Fibroblast of skin of left quadriceps (primary cell): ENCODE measurements at places on chromosomes 2 and 18.

DNA sequence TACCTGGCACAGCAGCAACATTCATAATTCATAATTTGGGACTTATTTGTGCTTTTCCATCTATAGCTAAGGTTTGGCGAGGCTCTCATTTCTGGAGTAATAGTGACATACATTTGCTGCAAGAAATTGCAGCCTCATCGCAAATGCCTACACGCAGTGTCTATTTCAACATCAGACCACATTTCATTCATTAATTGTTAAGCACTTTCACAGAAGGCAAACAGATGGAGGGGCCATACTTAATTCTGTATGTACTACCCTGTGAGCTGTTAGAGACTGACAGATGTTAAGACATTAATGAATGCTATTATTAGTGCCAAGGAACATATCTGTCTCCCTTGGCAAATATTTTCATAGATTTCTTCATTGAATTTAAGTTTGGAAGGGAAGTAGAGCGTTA, 125.7 kb downstream of the UXS1 start:
- DNase-seq: peak; percentile 44

- DNase-seq: peak; percentile 92
These were observed 185.7 kb downstream of the MTCL1 start for GRCh38 chr18:8890957-8891464.

- no peak for DNase-seq
These were observed 3.5 kb upstream of the SMCHD1 start for GRCh38 chr18:2651981-2652380.

- DNase-seq: no peak
These were observed 60.3 kb upstream of the HPCAL1 start for GRCh38 chr2:10242451-10242850.

DNA sequence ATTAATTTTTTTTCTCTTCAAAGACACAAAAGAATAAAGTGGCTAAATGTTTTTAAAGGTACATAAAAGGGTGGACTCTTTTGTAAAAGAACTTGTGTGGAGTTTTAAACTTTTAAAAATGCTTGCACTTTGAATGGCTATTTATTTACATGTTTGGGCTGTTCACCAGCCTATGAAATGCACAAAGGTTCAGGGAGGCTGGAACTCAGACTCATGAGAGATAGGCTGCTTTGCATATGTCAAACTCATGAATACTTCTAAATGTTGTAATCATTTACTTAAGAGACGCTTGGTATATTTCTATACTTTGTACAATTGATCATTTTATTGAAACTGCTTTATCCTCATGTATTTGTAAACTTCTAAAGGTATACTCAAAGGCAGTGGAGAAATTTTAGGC, 79.9 kb downstream of the ZEB2 start:
- no peak for DNase-seq

GRCh38 chr2:55860832-55861231, 62.8 kb downstream of the EFEMP1 start:
- DNase-seq: no peak

DNA sequence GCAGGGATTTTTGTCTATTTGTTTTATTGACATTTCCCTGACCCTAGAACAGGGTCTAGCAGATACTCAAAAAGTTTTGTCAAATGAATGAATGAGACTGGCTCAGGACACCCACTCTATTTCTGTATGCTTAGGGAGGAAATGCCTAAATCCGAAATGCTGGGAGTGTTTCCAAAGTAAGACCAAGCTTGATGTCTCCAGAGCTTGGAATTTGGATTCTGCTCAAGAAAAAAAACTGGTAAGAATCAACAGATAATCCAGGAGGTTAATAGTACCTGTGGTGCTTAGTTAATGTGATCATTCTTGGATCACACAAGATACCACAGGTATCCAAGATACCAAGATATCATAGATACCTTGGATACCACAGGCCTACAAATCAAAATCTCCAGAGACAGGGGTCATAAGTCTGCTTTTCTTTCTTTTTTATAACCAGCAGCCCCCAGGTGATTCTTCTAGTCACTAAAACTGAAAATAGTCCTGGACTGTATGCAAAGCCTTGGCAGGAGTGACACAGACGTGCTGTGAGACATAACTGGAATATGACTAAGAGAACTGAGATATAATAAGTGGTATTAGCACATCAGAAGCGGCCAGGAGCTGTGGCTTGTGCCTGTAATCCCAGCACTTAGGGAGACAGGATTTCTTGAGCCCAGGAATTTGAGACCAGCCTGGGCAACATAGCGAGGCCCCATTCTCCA, 39.9 kb upstream of the SP3 start:
- no peak for DNase-seq

GRCh38 chr2:189350540-189351209, 90.6 kb upstream of the WDR75 start:
- peak; percentile 86 for DNase-seq

GRCh38 chr18:55245211-55245614, 286.0 kb upstream of the CCDC68 start:
- DNase-seq: no peak

DNA sequence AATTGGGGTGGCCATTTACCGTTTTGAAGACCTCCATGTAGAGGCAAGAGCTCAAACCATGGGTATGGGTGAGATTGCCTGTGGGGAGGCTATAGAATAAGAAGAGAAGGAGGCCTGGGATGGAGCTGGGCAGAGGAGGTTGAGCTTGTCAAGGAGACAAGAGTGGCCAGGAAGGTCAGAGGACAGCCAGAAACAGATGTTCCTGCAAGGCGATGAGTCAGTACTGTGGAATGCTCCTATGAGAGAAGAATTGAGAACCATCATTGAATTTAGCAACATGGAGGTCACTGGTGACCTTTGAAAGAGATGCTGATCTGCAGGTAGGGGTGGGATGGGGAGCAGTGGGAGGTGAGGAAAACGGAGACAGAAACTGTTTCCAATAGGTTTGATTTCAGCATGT, 3.5 kb downstream of the ACSL3 start:
- no peak for DNase-seq

DNA sequence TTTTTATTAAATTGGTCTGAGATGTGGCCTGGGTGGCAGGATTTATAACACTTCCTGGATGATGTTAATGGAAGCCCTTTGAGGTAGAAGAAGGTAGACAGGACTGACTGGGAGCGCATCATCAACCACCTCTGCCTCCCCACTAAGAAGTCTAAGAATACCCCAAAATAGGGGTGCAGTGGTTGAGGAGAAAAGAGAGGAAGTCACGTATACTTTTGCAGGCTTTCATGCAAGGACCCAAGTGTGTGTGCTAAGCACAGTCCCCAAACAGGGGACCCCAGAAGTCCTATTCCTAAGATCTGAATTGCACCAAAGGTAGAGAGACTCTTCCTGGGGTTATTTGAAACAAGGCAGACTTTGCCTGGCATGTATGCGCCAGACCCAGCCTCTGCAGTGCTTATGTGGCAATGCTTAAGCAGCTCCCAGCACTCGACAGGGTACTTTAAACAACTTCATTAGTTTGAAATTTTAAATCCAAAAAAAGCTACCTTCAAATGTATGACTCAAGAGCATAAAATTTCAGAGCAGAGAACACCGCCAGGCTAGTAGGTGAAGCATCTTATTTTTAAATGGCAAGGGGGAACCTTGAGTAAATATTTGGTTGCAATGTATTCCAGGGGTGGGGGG, 35.3 kb downstream of the BCL2 start:
- no peak for DNase-seq

DNA sequence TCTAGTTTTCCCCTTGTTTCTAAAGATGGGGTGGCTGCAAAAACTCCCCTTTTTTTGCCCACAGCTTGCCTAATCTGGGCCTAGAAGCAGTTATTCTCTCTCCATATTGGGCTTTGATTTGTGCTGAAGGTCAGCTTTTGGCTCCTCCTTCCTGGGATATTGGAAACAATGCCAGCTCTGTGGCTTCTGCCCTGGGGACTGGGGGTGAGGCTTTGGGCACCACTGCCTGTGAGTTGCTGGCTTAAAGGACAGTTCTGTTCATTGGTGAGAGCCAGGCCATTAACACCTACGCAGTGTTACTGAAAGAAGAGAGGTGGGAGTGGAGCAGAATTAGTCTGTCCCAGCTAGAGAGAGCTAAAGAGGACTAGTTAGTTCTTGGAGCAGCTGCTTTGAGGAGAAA, 4.3 kb downstream of the UBXN2A start:
- no peak for DNase-seq

DNA sequence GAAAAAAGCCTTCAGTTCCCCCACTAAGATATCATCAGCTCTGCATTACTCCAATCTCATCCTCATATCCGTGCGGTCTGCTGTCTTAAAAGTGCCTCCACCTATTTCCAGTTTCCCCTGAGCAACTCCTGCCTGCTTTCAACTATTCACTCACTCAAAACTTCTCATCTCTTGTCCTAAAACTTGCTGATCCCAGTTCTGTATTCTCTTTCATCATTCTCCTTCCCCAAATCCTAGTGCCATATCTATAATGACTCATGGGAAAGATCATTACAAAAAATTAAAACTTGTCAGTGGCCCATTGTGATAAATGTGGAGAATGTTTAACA, 20.0 kb downstream of the ACVR1 start:
- no peak for DNase-seq

DNA sequence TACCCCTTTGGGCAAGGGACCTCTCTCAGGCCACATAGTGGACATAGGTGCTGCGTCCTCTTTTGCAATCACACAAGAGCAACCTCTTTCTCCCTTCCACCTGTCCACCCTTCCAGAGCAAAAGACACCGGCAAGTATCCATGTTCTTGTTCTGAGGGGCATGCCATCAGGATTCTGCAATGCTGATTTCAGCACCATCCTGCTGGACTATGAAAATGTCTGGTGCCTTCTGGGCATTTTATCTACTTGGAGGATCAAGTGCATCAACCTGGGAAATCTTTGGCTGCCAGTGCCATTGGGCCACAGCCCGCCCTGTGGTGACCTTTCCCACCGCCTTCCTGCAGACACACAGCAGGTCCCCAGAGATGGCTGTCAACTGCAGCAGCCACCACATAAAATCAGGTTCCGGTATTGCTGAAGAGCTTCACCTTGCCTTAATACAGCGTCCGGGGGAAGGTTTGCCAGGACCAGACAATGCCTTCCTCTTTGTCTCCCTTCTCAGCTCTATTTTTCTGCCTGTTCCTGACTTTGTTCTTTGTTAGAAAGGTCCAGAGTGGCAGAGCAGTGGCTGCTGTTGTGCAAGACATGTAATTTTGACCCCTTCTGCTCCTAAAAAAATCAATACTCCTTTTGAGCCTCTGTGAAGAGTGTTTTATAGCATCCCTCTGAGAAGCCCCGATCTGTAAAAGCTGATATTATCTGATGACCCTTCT, 18.5 kb upstream of the BOD1L2 start:
- DNase-seq: no peak

DNA sequence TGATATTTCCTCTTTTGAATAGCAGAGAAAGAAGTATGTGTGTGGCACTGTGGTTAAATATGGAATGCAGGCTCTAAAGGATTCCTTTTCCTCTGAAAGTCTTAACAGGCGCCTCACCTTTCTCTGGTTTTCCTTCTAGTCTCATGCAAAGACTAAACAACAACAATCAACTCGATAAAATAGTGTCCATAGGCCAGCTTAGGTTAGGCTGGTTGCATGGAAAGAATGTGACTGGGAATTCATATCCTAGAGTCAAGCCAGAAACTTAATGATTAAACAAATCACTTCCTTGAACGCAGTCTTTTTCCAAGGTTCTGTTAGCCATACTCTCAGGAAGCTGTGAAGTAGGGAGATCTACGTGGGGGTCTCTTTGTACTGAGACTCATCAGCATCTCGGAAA, 800.8 kb upstream of the ID2 start:
- no peak for DNase-seq

DNA sequence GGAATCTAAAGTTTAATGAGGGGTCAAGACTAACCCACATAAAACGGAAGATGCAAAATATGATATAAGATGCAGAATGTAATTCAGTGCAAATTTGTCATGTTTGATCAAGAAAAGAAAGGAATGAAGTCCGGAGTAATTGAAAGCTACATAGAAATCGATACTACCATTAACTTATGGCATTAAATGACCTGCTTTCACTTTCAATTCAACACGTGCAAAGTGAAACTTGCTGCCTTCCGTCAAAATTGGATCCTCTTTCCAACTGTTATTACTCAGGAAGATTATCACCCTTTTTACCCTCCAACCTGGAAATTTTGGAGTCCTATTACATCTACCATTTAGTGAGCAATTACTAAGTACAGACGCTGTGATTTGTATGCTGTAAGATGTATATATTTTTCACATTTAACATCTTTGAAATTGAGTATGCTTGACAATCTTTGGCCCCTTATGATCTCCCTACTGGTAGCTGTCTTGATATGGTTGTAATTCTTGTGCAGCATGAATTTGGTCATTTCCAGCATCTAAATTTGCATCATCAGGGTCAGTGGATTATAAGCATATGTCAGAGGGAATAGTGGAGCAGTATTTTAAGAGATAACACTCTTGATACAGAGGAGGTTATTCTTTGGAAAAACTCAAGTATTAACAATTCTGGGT, 18.6 kb downstream of the UNC80 start:
- DNase-seq: no peak

DNA sequence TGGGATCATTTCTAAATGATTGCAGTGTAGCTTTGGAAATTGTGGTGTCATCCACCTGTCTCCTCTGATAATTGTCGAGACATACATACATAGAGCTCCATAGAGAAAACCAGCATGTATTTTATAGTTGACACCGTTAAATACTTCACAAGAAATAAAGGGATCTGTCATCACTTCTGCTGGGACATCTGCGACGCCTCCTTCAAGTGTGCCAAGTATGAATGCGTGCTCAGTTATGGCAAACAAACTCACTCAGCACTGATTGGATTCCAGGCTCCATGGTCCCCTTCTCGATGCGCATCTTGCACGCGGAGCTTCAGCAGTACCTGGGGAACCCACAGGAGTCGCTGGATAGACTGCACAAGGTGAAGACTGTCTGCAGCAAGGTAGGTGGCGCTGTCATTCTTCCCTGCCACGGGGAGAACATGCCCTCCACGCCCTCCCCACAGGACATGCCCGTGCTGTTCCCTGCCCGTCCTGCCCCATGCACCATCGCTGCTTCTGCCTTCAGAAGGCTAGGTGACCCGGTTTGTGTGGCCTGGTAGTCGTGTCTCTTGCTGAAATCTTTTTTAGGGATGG, 64.1 kb downstream of the TRAPPC12 start:
- DNase-seq: no peak

- peak; percentile 88 for DNase-seq
These were observed 909 bp downstream of the TMEM87B start for GRCh38 chr2:112055730-112056625.

- DNase-seq: no peak
These were observed 10.8 kb upstream of the NAB1 start for GRCh38 chr2:190637903-190638618.

GRCh38 chr2:237500681-237501424, 13.8 kb downstream of the MLPH start:
- DNase-seq: peak; percentile 95

- no peak for DNase-seq
These were observed 519.4 kb downstream of the TDRD15 start for GRCh38 chr2:21643180-21643579.

DNA sequence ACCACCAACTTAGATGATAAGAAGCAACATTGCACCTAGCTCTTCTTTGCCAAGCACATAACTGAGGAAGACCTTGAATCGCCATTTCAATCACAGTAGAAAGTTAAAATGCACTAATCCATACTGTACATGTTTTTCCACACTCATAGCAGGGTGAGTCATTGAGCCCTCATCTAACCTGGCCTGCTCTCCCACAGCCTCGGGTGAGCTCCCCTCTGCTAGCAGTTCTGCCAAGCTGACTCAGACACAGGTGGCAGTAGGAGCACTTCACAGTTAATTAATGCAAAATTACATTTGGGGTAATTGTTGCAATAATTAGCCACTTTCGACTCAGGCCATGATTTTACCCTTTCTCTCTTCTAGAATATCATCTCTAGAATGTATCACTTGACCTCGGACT, 1632.8 kb upstream of the CELF4 start:
- DNase-seq: no peak

- no peak for DNase-seq
These were observed at the start of gene MGAT5 for GRCh38 chr2:134253804-134254203. TSS of gene MGAT5 (plus strand) at chr2:134254072. CDS start at chr2:134254404, 332 bp downstream.

- no peak for DNase-seq
These were observed 334.4 kb upstream of the DLGAP1 start for GRCh38 chr18:4789506-4789905.
